NCI-H524 (cell line): ENCODE measurements at places on chromosomes 12 and 14.

- DNase-seq, result no peak
These were observed 773 bp downstream of the GMPR2 start for GRCh38 chr14:24233538-24233866.

- DNase-seq, result no peak
These were observed 21.3 kb downstream of the HCAR2 start for GRCh38 chr12:122681814-122682213.

- DNase-seq, result no peak
These were observed 12.3 kb downstream of the ZFP36L1 start for GRCh38 chr14:68780358-68781160.

DNA sequence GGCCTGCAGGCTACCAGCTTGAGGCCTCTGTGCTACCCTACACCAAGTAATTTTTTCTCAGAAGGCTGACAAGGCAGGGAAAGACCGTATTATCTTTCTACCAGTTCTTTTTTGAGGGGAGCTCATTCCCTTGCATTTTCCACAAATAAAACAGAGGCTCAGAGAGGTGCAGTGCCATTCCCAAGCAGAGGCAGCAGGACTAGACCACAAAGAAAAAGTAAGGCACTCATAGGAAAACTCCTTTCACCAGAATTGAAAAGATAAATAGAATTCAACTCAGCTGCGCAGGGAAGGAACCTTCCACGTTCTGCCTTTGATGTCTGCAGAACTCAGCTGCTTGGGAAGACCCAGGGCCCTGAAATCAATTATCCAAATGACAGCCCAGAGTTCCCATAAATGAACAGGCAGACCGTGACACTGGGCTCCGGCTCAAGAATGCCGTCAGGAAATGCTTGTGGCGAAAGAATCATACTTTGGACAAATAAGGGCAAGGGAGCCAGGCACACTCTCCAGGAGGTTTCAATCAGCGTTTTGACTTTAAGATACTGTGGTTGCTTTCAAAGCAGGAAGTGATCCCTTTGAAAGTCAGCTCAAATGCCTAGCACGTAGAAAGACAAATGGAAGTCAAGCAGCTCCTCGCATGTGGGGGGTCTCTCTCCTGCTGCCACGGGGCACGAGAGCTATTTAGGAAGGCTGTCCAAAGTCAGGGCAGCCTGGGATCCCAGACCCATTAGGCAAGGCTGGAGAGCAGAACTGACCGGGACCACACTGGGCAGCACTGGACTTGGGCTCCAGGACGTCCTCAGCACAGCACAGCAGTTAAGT, 14.0 kb downstream of the KCTD10 start:
- no peak for DNase-seq

DNA sequence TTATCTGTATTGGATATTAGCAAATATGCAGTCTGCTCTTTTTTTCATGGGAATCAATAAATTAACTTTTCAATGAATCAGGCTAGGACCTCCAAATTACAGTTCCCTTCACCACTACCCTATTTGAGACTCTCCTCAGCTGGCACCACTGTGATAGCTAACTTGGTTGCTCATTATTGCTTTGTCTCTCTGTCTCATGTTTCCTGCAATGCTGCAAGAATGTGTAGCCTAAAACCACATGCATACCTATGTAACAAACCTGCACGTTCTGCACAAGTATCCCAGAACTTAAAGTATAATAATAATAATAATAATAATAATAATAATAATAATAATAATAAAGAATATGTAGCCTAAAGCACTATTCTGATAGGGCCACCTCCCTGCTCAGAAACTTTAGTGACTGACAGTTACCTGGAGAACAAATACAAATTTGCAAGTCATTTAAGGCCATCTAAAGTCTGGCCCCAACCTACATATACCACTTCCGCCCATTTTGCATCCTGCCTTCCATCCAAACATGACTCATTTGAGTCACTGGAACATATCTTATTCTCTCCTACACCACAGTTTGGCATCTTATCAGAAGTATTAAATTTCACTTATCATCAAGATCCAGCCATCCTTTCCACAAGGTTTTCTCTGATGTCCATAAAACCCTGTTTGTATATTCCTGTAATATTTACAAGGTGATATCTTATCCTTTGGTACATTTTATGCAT, 215.1 kb downstream of the LRRK2 start:
- DNase-seq, result no peak

DNA sequence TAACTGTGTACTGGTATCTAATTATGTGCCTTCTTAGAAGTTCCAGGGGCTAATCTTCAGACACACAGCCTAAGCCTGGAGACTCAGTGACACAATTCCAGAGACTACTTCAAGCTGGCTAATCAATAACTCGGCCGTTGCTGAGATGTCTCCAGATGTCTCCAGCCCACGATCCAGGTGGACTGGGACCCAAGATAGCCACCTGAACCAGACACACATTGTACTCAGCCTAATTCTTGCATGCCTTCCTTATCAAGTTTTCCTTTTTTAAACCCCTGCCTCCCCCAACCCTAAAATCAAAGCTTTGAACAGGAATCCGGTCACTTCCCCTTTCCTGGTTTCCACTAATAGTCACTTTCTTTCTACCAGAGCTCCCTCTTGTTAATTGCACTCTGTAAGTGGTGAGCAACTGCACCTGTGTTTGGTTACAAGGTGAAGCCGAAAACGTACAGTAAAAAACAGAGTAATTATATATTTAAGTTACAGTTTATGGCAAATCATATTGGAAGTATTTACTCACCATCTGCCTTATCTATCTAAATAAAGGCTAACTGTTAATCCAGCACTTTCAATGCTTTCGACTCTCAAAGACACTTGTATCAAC, 39.8 kb upstream of the PTGDR start:
- DNase-seq, result no peak

DNA sequence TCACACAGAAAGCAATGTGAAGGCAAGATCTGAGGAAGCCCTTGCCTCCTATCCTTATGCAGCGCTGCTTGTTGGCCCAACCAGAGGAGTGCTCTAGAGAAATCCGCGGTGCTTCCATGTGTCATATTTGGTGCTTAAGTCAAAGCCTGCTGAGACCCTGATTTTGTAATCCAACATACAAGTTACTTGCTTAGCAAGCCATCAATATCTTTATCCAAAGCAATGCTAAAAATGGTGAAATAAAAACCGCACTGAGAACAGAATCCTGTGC, 250.0 kb downstream of the MED13L start:
- DNase-seq, result no peak
